ENCODE measurements at places on chromosomes 5 and 9. TPM values are rescaled to one million over a fixed set of nuclear protein-coding genes. Genes with fewer than 3 reads are reported as not detected.

The RETREG1 gene
- total RNA-seq = 31.7 TPM

The GABRG2 gene
- total RNA-seq = not detected

The MSX2 gene
- total RNA-seq = not detected

The AKNA gene
- 167 TPM for total RNA-seq

The ORM2 gene
- not detected for total RNA-seq

The MYMK gene
- total RNA-seq = not detected

The ANXA2R gene
- 10.4 TPM for total RNA-seq

Data from activated CD8-positive, alpha-beta T cell treated with anti-CD3 and anti-CD28 coated beads for 36 hours (primary cell).